ENCODE measurements at places on chromosomes 3 and 15.

DNA sequence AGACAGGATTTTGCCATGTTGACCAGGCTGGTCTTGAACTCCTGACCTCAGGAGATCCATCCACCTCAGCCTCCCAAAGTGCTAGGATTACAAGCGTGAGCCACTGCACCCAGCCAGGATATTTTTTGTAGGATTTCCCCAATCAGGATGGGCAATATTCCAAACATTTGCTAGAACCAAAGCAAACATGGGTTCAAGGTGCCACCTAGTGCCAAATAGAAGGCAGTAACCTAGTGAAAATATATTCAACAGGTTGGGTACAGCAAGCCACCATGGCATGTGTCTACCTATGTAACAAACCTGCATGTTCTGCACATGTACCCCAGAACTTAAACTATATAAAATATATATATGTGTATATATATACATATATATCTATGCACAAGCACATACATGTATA lies 185.9 kb upstream of the CADM2 start:
- no peak for DNase-seq

GRCh38 chr3:68482565-68482964 lies 449.8 kb downstream of the TAFA4 start:
- no peak for DNase-seq

DNA sequence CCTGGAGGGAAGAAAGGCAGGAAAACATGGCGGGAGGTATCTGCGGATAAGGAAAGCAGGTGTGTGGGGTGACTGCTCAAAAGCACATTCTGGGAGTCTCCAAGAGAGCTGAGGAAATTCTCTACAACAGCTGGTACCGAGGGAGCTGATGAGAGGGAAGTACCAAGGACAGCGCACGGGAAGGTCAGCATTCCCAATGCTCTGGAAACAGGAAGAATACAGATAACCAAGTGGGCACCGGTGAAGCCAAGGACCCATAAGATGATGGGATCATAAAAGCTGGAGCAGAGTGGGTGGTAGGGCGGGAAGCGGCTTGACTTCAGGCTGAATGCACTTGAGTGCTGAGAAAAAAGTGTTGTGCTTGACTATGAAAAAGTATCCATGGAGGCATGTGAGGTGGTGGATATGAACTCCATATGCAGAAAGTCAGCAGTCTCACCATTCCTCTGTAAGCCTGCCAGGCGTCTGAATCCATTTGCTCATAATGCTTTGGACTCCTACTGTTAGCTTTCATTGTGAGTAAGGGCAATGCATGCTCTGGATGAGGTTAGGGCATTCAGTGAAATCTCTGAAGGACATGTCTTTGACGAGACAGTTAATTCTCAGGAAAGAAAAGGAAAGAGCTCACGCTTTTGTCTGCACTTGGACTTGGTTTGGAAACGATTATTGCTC lies 215.5 kb downstream of the NR1D2 start:
- no peak for DNase-seq

DNA sequence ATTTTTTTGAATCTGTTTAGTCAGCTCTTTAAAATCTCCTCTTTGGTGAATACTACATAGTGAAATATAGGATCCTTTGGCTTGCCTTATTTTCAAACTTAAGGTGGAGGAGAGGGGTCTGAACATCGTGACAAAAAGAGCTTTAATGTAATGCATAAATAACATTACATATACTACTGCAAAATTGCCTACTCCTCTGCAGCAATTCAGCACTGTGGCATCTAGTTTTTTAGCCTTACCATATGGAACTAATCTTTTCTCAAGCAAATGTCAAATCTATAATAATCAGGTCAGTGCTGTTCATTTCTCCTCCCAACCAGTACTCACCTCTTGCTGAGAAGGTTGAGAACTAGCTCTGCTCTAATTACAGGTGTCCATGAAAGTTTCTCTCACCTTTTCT lies 394.0 kb upstream of the CDIN1 start:
- no peak for DNase-seq

DNA sequence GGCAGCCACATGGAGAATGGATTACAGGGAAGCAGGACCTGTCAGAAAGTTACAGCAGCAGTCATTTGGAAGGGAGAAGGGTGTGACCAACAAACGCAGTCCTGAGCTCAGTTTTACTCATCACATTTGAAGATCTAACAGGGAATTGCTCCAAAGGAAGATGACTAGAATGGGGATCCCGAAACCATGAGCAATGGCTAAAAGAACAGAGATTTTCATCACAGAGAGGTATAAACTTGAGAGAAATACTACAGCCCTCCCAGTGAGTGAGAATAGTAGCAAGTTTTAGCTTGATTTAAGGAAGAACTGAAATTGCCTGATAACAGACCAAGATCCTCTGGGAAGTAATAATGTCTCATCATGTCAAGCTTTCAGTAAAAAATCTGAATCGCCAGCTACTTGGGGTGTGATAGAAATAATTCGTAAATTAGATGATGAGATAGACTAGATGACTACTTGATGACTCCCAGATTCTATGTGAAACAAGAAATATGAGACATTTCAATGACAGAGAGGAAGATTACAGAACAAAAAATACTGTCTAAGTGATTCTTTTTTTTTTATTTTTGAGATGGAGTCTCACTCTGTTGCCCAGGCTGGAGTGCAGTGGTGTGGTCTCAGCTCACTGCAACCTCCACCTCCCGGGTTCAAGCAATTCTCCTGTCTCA lies 16.9 kb downstream of the CD47 start:
- DNase-seq = no peak

DNA sequence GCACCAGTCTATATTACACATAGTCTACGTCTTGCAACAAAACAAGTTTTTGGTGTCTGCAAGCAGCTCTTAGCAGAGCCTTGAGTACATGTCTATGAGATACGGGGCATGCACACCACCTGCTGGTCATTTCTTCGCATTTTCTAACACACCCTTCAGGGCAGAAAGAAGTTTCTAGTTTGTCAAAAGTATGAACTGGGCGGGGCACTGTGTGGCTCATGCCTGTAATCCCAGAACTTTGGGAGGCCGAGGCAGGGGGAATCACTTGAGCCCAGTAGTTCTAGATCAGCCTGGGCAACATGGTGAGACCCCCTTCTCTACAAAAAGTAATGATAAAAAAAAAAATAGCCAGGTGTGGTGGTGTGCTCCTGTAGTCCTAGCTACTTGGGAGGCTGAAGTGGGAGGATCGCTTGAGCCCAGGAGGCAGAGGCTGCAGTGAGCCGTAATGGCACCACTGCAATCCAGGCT lies 64.2 kb upstream of the ARL8B start:
- DNase-seq = peak; percentile 57

DNA sequence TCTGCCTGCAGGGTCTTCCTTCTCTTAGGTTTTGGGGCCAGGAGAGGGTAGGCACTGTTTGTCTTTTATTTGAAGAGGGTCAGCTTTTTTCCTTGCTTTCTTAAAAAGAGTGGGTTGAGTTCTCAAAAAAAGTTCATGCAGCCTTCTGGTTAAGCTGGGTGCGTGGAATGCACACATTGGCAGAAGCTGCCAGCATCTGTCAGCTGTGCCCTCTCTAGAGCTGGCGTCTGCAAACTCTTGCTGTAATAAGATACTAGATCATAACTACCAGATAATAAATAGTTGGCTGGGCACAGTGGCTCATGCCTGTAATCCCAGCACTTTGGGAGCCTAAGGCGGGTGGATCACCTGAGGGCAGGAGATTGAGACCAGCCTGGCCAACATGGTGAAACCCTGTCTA lies 373.4 kb downstream of the OCA2 start:
- no peak for DNase-seq

DNA sequence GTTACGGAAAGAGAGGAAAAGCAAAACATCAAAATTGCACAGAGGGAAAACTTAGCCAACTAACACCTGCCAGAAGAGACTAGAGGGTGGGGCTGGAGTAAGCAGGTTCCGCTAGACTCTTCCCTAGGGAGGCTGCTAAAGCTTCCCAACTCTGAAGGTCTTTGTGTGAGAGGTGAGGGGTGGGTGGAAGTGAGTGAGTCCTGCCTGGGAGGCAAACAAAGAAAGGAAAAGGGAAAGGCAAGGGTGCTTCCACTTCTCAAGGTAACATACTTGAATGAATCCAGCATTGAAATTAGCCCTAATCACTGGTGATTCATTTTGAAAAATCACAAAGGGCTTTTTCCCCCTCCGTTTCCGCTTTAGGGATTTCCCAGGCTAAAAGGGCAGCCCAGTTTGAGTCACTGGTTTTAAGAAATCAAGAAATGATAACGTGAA lies 220.5 kb upstream of the ADAMTS9 start:
- DNase-seq = no peak

GRCh38 chr3:5294356-5294755 lies 106.8 kb downstream of the EDEM1 start:
- DNase-seq = no peak

GRCh38 chr3:41581700-41582099 lies 380.2 kb downstream of the ULK4 start:
- DNase-seq = no peak

DNA sequence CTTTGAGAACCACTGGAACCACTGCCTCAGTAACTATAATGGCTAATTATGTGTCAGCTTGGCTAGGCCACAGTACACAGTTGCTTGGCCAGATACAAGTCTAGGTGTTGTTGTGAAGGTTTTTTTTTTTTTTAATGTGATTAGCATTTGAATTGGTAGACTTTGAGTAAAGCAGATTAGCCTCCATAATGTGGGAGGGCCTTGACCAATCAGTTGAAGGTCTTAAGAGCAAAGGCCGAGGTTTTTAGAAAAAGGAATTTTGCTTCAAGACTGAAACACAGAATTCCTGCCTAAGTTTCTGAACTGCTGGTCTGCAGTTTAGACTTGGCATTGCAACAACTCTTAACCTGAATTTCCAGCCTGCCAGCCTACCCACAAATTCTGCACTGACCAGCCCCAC lies 451.6 kb upstream of the AZI2 start:
- no peak for DNase-seq

DNA sequence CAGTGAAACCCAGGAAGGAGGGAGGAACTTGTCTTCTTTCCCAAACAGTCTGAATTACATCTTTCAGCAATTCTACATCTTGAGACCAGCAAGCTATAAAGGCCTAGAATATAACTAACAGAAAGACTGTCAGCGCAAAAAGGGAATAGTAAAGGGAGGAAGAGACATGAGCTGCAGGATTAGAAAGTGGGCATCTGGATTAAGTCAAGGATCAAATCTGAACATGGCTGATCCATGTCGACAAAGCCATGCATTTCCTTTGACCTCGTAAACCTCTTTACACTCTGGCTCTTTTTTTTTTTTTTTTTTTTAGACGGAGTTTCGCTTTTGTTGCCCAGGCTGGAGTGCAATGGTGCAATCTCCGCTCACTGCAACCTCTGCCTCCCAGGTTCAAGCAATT lies 35.4 kb upstream of the KCNMB3 start:
- no peak for DNase-seq
